ENCODE measurements at places on chromosomes 13 and 19.

GRCh38 chr19:34669305-34669704 lies 7.7 kb downstream of the SCGB2B2 start:
- no peak for DNase-seq

- DNase-seq = peak; percentile 92
Measured at GRCh38 chr13:21435687-21436151, 23.4 kb downstream of the ZDHHC20 start.

DNA sequence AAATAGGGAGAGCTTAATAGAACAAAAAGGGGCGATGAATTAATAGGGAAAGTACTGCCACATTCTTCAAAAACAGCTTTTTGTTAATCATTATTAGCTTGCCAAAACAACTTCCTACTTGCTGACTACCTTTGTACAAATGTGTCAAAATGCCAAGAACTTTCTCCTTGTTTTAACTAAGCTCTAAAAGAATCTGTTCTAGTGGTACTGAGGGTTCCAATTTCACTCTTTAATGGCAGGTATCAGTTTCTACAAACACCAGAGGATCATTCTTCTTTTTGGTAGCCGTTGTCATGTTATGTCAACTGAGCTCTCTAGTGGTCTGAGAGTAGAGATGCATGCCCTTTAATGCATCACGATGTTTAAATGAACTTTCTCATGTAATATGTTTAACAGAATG lies 29.4 kb upstream of the FBXL3 start:
- DNase-seq = no peak

- no peak for DNase-seq
Measured at GRCh38 chr13:54611390-54611789, 1582.8 kb downstream of the OLFM4 start.

GRCh38 chr19:44993926-44994537 lies 7.2 kb upstream of the RELB start:
- DNase-seq = no peak

DNA sequence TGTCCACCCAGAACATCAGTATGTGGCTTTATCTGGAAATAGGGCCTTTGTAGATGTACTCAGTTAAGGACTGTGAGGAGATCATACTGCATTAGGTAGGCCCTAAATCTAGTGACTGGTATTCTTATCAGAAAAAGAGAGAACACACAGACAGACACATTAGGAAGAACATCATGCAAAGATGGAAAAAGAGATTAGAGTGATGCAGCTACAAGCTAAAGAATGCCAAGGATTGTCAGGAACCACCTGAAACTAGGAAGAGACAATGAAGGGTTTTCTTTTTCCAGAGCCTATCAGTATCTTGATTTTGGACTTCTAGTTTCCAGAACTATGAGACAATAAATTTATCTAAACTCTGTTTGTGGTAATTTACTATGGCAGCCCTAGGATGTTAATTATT lies 15.0 kb upstream of the DZIP1 start:
- DNase-seq = no peak

Measured in astrocyte (in vitro differentiated cells and primary cell).